ENCODE measurements at places on chromosomes 13 and 19.

GRCh38 chr19:51607077-51607476, 23.1 kb downstream of the SIGLEC5 start:
- no peak for DNase-seq

DNA sequence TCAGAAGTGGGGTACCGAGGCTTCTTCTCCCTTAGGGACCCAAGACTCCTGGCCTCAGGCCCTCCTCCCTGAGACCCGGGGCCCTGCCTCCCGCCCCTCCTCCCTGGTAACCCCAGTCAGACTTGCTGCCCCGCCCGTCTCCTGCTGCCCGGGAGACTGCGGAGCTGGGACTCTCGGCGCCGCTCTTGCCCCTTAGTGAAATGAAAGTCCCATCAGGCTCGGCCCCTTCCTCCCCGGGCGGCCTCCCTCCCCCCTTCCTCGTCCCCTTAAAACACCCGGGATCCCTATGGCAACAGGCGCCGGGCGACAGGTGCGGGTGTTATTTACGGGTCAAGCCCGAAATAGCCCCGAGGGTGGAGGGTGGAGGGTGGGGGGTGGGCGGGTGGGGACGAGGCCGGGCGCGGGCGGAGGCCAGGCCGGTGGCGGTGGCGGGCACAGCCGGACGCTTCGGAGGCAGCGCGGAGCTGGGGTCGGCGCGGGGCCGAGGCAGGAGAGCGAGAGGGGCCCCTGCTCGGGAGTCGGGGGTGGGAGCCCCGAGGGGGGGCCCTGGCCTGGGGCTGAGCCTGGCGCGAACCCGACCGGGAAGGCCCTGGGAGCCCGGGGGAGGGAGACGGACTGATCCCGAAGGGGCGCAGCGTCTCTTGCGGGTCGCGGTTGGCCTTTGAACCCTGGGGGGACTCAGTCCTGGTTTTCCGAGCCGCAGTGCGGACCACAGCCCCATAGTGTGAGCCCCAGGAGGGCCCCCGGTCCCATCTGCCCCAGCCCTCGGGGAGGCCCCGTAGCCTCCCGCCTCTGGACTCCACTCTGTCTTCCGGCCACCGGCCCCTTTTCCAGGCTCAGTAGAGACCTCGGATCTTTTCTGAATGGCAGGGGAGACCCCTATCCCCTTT, at the start of gene CACNG6:
CACNG6 (plus strand) TSS at position 414 of the 890 bp plus-strand sequence. CDS start 1,241 bp downstream, outside the sequence.
- DNase-seq: no peak

DNA sequence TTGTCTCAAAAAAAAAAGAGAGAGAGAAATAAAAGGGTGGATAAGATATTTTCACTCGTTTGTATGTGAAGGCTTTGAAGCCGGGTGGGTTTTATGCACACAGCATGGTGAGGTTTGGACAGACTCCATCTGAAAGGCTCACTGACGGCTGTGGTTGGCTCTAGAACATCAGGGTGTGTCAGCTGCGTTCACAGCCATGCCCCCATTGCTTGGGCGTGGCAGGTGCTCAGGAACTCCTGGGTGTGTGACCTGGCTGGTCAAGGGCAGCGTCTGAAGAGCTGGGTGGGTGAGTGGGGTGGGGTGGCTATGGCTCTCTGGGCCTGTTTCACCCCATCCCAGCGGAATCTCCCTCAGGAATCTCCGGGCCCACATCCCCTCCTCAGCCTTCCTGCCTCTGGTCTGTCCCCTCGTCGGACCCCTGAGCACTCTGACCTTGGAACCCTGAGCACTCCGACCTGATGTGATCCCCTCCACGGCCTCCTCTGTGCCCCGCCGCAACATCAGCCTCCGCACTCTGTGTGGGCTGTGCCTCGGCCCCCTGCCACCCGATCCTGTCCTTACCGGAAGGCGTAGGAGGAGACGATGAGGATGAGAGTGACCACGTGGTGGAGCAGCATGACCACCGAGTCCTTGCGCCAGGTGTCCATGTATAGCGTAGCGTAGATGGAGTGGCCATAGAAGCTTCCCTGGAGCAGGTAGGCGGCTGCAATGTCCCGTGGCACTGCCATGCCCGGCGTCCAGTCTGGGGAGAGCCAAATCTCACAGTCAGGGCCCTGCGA, 12.2 kb downstream of the CERS1 start:
- no peak for DNase-seq

DNA sequence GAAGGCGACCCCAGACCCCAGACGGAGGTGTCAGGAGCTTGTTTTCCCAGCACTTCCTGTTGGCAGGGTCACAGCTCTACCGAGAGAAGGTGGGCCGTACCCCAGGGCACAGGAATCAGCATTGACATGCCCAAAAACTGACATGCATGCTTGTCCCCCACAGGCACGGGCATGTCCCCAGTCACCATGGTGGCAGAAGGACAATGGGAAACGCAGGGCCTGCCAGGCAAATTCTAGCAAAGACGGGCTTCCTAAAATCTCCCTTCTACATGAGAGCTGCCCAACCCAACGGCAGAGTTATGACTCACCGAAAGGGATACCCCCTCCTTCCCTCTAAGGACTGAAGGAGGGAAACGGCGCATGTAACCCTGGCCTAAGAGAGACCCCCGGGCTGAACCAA, 18.5 kb downstream of the TSHZ3 start:
- DNase-seq: no peak

- DNase-seq: no peak
Measured at GRCh38 chr19:45468159-45468651, 409 bp downstream of the FOSB start.

DNA sequence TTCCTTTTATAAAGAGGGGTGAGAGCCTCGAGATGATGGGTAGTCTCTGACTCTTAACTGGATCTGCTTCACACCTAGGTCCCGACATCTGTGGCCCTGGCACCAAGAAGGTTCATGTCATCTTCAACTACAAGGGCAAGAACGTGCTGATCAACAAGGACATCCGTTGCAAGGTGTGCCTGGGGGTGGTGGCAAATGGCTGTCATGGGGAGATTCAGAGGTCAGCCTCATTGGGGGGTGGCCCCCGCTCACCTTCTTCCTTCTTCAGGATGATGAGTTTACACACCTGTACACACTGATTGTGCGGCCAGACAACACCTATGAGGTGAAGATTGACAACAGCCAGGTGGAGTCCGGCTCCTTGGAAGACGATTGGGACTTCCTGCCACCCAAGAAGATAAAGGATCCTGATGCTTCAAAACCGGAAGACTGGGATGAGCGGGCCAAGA, 1.6 kb downstream of the CALR start:
- no peak for DNase-seq

DNA sequence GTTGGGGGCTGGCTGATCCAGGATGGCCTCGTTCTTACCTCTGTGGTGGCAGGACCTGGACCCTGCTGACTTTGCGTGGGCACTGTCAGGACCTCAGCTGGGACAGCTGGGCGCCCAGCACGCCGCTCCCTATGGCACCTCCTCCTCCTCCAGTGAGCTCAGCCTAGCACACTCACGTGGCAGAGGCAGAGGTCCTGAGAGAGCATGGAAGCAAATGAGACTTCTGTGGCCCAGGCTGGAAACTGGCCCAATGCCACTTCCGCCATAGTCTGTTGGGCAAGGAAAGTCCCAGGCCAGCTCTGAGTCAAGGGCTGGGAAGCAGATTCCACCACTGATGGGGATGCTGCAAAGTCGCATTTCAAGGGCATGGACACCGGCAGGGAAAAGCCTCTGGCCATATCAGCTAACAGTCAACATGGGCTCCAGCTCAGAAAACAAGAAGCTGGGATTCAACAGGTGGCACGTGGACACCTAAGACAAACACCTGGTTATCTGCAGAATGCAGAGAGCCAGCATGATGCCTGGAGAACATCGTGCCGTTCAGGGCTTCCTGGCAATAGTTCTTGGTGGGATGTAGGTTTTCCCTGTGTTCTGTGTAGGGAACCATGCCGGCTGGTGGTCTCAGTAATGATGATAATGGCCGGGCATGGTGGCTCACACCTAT, 16.7 kb downstream of the MYBPC2 start:
- no peak for DNase-seq

- DNase-seq: no peak
Measured at GRCh38 chr19:6774821-6775707, 2.6 kb downstream of the VAV1 start.
